ENCODE measurements at places on chromosomes 16 and 17. TPM values are rescaled to one million over a fixed set of nuclear protein-coding genes. Genes with fewer than 3 reads are reported as not detected.

The RNF157 gene
- total RNA-seq: 9.9 TPM

The TPSG1 gene
- total RNA-seq: not detected

The TEKT5 gene
- total RNA-seq: not detected

The WNT3 gene
- 22.7 TPM for total RNA-seq

The SF3B3 gene
- total RNA-seq: 493 TPM

The SMIM36 gene
- total RNA-seq: not detected

The HSD17B2 gene
- total RNA-seq: not detected

- H3K36me3 ChIP-seq: no peaks in the 10 kb centered on the region
- H3K4me3 ChIP-seq: no peak overlapping the region
- H3K27ac ChIP-seq: no peak overlapping the region
- no peaks in the 10 kb centered on the region for H3K27me3 ChIP-seq
- peaks cover 10% of the 10 kb centered on the region for H3K4me1 ChIP-seq
These were observed 45.6 kb downstream of the ERN1 start for GRCh38 chr17:64084086-64084939.

GRCh38 chr17:34012709-34013375 lies 242.2 kb upstream of the CCL2 start:
- no peak overlapping the region for H3K4me3 ChIP-seq
- H3K27ac ChIP-seq: no peak overlapping the region
- DNase-seq: no peak
- H3K4me1 ChIP-seq: no peaks in the 10 kb centered on the region

DNA sequence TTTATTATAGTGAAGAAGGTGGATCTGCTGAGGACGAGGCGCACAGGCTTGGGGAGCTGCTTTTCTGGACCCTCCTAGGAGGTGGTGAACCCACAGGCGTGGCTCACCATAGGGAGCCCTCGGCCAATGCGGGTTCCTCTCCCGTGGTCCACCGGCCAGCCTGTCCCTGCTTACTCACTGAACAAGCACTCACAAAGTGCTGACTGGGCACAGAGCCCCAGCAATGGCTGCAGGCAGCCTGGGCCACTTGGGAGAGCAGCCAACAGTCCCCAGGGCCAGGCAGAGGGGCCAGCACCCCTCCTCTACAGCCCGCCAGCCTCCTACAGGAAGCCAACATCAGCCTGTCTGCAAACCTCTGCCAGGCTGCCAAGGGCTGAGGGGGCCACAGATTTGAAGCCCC lies 19.1 kb upstream of the NCBP3 start:
- H3K36me3 ChIP-seq: peaks cover 2% of the 10 kb centered on the region
- DNase-seq: peak; percentile 26
- H3K4me3 ChIP-seq: no peak overlapping the region
- H3K4me1 ChIP-seq: no peaks in the 10 kb centered on the region
- no peaks in the 10 kb centered on the region for H3K27me3 ChIP-seq
- H3K27ac ChIP-seq: no peak overlapping the region

DNA sequence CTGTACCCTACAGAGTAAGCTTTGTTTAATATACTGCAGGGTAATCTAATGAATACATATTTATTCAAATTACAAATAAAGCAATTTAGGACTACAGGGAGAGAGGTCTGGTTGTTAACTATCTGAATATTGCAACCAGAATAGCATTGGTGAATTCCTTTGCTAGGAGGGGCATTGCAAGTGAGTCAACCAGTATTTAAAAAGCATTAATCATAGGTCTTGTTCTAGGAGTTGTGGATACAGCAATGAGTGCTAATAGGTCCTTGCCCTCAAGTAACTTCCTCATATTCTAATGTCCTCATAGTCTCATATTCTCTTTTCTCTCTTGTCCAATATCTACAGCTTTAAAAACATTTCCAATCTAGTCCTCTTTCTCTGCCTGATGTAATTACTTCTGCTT lies 531.4 kb downstream of the CDH11 start:
- H3K36me3 ChIP-seq: no peaks in the 10 kb centered on the region
- no peak overlapping the region for H3K4me3 ChIP-seq
- H3K4me1 ChIP-seq: no peaks in the 10 kb centered on the region
- H3K27me3 ChIP-seq: no peaks in the 10 kb centered on the region
- DNase-seq: no peak

GRCh38 chr16:83143788-83144187 lies 517.0 kb downstream of the CDH13 start:
- H3K27ac ChIP-seq: no peak overlapping the region
- H3K4me1 ChIP-seq: no peaks in the 10 kb centered on the region
- DNase-seq: no peak

DNA sequence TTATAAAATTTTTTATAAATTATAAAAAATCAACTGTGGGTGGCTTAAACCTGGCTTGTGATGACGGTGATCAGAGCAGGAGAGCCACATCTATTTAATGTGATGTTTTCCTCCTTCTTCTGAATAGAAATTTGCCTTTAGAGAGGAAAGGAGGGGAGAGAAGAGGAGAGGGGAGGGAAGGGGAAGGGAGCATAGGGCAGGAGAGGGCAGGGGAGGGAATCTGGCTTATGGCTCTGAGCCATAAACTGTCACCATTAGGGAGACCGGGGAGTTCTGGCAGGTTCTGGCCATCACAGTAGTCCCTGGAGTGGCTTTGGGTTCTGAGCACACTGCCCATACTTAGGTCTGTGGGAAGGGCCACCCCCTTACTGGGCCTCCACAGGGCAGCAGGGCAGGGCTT lies 167.8 kb downstream of the ENGASE start:
- no peaks in the 10 kb centered on the region for H3K4me1 ChIP-seq
- H3K36me3 ChIP-seq: no peaks in the 10 kb centered on the region
- no peaks in the 10 kb centered on the region for H3K27me3 ChIP-seq
- no peak overlapping the region for H3K4me3 ChIP-seq

GRCh38 chr16:4194661-4195060 lies 47.2 kb downstream of the SRL start:
- no peaks in the 10 kb centered on the region for H3K4me1 ChIP-seq
- no peak overlapping the region for H3K4me3 ChIP-seq
- no peaks in the 10 kb centered on the region for H3K36me3 ChIP-seq
- no peak overlapping the region for H3K27ac ChIP-seq
- H3K27me3 ChIP-seq: no peaks in the 10 kb centered on the region

- no peak overlapping the region for H3K4me3 ChIP-seq
- peaks cover 9% of the 10 kb centered on the region for H3K36me3 ChIP-seq
- DNase-seq: no peak
These were observed 54.0 kb downstream of the MRM3 start for GRCh38 chr17:836151-836550.

DNA sequence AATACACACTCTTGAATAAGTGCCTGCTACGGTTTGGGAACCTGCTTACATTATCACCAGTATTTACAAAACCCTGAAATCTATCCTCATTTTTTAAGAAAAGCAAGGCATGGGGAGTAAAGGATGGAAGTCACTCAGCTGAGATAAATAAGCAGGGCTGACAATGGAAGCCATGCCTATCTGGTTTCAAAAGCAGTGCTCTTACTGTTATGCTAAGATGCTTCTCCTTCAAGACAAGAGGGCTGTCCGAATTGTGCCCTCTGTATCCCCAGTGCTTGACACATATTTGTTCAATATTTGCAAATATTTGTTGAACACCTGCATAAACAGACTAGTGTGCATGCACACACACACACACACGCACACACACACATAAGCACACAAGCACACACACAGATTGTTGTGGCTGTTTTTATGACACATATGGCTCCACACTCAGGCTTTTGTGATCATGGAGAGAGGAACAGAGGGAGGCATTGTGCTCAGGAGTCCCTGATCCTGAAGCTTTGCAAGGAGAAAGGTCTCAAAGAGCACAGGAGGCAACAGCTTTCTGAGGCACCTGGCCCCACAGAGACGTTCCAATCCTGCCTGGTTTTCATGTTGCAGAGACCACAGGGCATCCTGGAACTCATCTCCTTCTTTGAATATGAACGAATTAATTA lies 401.6 kb upstream of the CDH11 start:
- H3K27me3 ChIP-seq: no peaks in the 10 kb centered on the region
- no peak for DNase-seq
- H3K4me3 ChIP-seq: no peak overlapping the region
- H3K36me3 ChIP-seq: peaks cover 3% of the 10 kb centered on the region
- H3K4me1 ChIP-seq: peaks cover 23% of the 10 kb centered on the region
- H3K27ac ChIP-seq: no peak overlapping the region

GRCh38 chr16:49581630-49582298 lies 208.2 kb downstream of the C16orf78 start:
- DNase-seq: no peak
- H3K4me1 ChIP-seq: peaks cover 3% of the 10 kb centered on the region
- no peaks in the 10 kb centered on the region for H3K36me3 ChIP-seq
- no peaks in the 10 kb centered on the region for H3K27me3 ChIP-seq
- no peak overlapping the region for H3K4me3 ChIP-seq

DNA sequence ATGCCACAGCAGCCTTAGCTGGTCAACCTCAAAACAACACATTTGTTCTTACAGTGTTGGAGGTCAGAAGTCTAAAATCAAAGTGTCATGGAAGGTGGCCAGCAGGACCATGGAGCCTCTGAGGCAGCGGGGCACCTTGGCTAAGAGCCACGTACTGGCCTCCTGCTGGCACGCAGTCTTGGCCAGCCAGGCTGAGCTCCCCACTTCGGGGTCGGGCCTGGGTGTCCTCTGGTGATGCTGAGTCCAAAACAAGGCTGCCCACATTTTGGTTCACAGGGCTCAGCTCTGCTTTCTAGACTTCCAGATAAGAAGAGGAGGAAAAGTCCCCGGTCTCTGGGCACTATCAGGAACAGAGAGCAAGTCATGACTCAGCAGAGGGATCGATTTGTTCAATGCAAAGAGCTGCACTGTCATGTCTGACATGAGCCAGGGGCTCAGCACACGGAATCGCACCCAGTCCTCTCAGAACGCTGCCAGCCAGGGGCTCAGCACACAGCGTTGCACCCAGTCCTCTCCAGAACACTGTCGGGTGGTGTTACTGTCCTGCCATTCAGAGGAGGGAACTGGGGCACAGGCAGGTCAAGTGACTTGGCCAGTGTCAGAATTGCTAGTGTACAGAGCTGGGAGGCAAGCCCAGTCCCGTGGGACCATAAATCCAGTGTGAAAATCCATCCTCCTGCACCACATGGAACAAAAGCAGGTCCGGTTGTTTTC lies 2.5 kb downstream of the LGALS9 start:
- H3K27me3 ChIP-seq: no peaks in the 10 kb centered on the region
- DNase-seq: no peak
- H3K4me1 ChIP-seq: no peaks in the 10 kb centered on the region
- H3K27ac ChIP-seq: no peak overlapping the region
- no peaks in the 10 kb centered on the region for H3K36me3 ChIP-seq

- H3K36me3 ChIP-seq: no peaks in the 10 kb centered on the region
- no peaks in the 10 kb centered on the region for H3K27me3 ChIP-seq
- H3K4me3 ChIP-seq: no peak overlapping the region
- no peak overlapping the region for H3K27ac ChIP-seq
These were observed 72.2 kb downstream of the METRNL start for GRCh38 chr17:83151442-83152226.

DNA sequence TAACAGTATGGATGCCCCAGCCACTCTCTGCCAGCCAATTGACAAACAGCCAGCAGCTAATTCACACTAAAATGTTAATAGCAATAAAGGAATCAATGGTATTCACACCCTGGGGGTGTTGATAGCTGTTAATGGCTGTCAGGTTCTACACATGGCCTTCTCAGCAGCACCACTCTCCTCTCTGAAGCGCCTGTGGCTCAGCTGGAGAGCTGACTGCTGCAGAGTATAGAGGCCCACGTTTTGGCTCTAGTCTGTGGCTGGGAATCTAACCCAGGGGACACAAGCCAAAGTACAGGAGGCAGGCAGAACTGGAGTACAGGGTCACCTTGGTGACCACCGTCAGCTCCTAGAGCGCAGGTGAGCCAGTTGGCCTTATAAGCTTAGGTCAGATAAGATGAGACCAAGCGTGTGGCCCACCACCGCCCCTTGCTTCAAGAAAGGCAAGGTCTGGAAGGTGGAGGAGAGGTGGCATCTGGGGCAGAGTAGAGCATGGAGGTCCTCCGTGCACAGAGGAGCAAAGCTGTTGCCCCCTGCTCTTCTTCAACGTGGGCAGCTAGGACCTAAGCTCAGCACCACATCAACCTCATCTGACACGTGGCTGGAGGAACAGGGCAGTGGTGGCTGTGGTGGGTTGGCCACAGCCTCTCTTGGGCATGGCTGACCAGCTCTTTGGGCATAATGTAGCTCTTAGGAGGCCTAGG lies 25.4 kb downstream of the CCR7 start:
- H3K36me3 ChIP-seq: no peaks in the 10 kb centered on the region
- no peaks in the 10 kb centered on the region for H3K4me1 ChIP-seq
- no peak overlapping the region for H3K4me3 ChIP-seq
- H3K27me3 ChIP-seq: no peaks in the 10 kb centered on the region
- no peak overlapping the region for H3K27ac ChIP-seq
- no peak for DNase-seq

DNA sequence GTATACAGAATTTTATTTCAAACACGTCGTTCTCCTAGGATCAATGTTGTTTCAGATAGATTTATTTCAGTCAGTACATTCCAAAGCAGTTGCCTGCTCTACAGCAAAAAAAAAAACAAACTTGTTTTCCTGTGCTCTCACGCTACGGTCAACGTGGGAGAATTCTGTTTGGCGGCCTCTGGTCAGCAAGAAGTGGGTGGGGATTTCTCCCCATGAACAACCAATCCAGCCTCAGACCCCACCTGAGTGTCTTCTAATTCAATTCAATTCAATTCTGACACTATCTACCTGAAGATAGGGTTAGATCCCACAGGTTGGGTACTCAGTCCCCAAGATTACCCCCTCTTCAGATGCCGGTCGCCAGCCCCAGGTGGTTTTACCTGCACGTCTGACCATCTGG lies 22.1 kb downstream of the C17orf58 start:
- peak overlapping the region; percentile 92 for H3K27ac ChIP-seq
- H3K27me3 ChIP-seq: no peaks in the 10 kb centered on the region
- H3K4me3 ChIP-seq: peak overlapping the region; percentile 89
- peak; percentile 72 for DNase-seq

Data from H9 (cell line).